Activated CD4-positive, alpha-beta T cell treated with anti-CD3 and anti-CD28 coated beads, Interleukin-2, amount 50 U/mL, for 48 hours (primary cell): ENCODE measurements at places on chromosomes 5 and 9.

DNA sequence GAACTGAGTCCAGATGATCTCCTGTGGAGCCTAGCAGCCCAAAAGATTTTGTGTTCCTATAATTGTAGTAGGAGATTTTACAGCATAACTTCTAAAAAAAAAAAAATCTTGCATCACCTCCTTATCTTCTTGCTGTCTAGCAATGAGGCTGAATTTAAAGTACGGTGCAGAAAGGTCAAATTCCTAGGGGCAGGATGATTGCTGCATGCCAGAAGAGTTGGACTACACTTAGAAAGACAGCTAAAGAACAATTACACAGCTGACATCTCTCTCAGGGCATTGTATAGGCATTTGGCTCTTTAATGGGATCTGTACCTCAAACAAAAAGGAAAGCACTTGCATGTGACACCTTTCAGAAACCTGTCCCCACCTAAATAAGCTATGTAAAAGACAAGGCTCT lies 443.2 kb downstream of the HCN1 start:
- no peak for DNase-seq

DNA sequence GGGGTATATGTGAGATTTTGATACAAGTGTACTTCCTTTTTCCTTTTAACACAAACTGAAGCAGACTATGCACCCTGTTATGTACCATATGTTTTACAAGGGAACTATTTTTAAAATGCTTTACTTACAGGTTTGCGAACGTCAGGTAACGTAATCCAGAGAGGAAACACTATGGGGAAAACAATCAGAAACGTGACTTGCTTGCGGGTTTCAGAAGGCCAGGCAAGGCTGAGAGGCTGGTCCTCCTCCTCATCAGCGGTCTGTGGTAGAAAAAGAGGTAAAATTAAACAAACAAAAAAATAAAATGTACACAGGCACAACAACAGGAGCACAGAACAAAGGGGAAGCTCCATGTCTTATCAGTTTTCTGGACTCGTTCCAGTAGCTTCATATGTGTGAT lies 141.2 kb downstream of the ACER2 start:
- no peak for DNase-seq

DNA sequence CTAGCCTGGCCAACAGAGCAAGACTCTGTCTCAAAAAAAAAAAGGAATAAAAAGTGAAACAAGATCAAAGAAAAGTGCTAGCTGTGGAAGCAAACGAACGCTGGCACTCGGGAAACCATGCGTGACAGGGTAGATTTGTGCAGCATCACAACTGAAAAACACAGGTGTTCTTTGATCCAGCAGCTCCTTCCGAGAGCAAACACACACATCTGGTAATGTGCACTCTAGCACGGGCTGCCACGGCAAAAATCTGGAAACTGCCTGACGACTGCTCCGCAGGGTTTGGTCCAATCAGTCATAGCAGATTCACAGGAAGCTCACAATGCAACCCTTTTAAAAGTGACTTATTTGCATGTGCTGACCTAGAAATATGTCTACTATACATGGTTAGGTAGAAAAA lies 80.0 kb downstream of the SYK start:
- DNase-seq, result no peak

DNA sequence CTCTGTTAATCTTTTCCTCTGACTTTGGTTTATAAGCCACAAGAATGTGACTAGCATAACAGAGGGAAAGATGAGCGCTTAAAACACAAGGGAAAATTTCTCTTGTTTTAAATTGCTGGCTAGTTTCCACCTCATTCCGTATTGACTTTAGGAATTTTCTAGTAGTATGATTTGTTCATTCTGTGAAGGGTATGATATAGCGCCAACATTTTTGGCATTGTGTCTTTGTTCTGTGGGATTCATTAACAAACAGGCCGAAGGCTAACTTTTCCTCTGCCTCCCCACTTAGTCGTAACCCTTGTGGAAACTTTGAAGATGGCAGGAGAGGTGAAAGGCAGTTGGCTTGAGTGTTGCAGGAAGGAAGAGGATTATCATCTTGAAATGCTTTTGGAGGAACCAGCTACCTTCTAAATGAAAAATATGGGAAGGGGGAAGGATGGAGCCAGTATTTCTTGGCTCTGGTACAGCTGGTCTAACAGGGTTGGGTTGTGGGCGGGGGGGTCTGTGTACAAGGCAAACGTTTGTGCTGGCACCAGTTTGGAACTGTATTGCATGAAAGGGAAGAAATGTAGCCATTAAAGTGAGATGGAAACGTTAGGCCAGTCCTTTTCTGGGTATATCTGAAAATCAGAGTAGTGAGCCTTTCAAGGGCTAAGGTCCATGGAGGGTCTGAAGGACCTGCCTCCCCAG lies 21.5 kb upstream of the DMRT2 start:
- no peak for DNase-seq

GRCh38 chr9:92725266-92725545 lies 39.4 kb downstream of the BICD2 start:
- DNase-seq, result no peak

- no peak for DNase-seq
These were observed 33.8 kb upstream of the PANK3 start for GRCh38 chr5:168612996-168613395.

DNA sequence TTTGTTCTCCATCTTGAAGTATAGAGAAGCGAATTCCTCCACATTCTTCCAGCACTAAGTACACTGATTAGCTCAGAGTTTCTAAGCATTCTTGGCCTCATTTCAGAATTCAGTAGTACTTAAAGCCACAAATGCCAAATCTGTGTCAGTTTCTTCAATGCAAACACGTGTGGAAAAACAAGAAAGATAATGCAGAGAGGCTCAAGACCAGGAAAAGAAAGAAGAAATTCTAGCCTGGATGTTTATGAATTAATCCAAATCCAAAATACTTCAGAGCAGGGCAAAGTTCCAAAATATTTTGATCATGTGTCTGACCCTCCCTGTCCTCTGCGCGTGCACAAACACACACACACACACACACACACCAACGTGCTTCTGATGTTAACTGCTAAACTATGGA lies 457.6 kb downstream of the SLCO4C1 start:
- no peak for DNase-seq

DNA sequence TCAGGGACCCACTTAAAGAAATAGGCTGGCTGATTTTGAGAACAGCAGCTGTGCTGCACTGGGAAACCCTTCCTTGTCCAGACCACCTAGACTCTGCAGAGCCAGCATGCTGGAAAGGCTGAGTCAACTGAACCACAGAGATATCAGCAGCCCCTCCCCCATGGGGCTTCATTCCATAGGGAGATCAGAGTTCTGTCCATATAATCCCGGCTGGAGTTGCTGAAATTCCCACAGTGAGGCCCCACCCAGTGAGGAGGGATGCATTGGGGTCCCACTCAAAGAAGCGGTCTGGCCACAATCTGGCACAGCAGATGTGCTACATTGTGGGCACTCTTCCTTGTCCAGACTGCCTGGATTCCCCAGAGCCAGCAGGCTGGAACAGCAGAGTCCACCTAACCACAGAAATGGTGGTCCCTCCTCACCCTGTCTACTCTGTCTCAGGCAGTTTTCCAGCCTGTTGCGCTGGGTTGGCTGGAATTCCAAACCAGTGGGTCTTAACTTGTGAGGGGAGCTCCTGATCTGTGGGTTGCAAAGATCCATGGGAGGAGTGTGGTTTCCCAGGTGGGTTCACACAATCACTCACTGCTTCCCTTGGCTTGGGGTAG lies 127.1 kb downstream of the RNF180 start:
- DNase-seq, result no peak

DNA sequence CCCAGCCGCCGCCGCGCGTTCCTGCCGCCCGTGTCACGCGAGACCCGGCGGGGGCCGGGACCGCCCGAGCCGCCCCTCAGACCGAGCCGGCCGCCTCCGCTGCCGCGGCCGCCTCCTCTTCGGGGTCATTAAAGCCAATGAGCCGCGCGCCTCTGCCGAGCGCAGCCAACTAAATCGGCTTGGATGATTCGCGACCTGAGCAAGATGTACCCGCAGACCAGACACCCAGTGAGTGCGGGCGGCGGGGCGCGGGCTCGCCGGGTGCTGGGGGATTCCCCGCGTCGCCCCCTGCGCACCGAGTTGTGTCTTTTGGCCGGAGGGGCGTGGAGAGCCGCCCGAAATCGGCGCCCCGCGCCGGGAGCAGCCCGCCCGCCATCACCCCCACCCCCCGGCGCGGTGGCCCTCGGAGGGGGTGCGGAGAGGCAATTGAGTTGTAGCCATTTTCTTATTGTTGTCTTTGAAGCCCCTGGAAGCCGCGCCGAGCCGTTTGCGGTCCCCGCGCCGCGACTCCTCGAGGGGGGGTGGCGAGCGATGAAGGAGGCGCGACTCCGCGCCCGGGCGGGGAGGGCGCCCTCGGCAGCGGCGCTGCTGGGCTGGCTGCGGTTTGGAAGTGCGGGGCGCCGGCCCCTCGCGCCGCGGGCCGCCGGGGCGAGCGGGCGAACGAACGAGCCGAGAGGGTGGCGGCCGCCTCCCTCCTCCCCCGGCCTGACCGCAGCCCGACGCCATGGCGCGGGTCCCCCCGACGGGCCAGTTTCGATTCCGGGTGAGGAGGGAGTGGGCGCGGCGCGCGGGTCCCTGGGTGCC lies 1.0 kb downstream of the TLE4 start:
- peak; percentile 42 for DNase-seq

GRCh38 chr9:84315278-84315877 lies 25.2 kb downstream of the SLC28A3 start:
- peak; percentile 60 for DNase-seq

- no peak for DNase-seq
These were observed 6.7 kb downstream of the SLCO4C1 start for GRCh38 chr5:102289251-102289899.

GRCh38 chr5:112097768-112098167 lies 321.3 kb downstream of the EPB41L4A start:
- DNase-seq, result no peak

- DNase-seq, result no peak
These were observed 8.4 kb downstream of the PTCH1 start for GRCh38 chr9:95508242-95508967.

DNA sequence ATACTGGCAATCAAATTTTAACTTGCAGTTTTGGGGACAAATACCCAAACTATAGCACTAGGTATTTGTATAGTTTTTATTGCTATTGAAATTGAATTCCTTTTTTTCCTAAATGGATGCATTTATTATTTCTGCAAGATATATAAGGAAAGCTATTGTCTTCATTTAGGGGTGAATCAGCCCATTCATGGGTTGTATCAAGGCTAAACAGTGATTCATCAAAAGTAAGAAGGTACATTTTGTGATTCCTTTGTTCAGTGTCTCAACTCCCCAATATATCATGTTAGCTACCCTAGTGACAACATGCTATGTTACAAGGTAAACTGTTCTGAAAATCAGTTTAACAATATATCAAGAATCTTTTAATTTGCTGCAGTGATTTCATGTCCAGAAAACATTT lies 185.7 kb downstream of the PLK2 start:
- no peak for DNase-seq
